CD4-positive, alpha-beta memory T cell (primary cell): ENCODE measurements at places on chromosomes 7 and 10. TPM values are rescaled to one million over a fixed set of nuclear protein-coding genes. Genes with fewer than 3 reads are reported as not detected.

Gene KIAA1217
- total RNA-seq: 0.70 TPM

Gene AUTS2
- 35.2 TPM for total RNA-seq

Gene OPN1SW
- not detected for total RNA-seq

Gene SOSTDC1
- total RNA-seq: not detected

Gene NPSR1
- not detected for total RNA-seq

Gene TMEM225B
- 1.0 TPM for total RNA-seq

Gene MRLN
- total RNA-seq: not detected

- no peaks in the 10 kb centered on the region for H3K27me3 ChIP-seq
- H3K27ac ChIP-seq: no peak overlapping the region
- no peaks in the 10 kb centered on the region for H3K4me1 ChIP-seq
- no peak overlapping the region for H3K4me3 ChIP-seq
- no peak for DNase-seq
- no peaks in the 10 kb centered on the region for H3K36me3 ChIP-seq
These were observed 2.0 kb downstream of the SOSTDC1 start for GRCh38 chr7:16463520-16463919.

DNA sequence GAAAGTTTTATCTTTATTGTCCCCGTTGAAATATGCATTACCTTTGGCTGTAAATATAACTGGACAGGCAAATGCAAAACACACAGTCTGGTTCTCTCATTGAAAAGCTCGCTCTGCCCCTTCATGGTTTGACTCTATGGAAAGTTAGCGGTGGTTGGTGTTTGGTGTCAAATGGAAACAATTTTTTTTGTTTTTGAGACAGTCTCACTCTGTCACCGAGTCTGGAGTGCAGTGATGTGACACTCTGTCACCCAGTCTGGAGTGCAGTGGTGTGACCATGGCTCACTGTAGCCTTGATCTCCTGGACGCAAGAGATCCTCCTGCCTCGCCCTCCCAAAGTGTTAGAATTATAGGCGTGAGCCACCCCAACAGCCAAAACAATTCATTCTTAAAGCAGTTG, 149.7 kb downstream of the LRRC4 start:
- DNase-seq: no peak
- no peak overlapping the region for H3K27ac ChIP-seq
- no peaks in the 10 kb centered on the region for H3K27me3 ChIP-seq
- peaks cover 4% of the 10 kb centered on the region for H3K4me1 ChIP-seq

DNA sequence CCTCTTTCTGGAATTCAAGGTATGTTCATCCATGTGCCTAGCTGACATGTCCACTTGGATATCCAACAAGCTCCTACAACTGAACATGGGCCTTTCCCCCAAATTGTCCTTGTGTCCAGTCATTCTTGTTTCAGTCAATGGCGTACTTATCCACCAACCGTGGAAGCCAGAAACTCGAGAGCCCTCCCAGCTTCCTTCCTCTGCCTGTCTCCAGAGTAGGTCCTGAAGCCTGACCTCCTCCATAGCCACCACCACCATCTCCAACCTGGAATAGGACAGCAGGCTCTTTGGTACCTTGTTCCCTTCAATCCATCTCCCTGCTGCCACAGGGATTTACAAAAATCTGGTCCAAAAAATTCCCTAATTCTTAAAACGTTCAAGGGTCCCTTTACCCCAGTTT, 305.1 kb downstream of the RPS24 start:
- no peaks in the 10 kb centered on the region for H3K36me3 ChIP-seq
- H3K4me3 ChIP-seq: no peak overlapping the region
- no peaks in the 10 kb centered on the region for H3K4me1 ChIP-seq
- no peak for DNase-seq
- no peak overlapping the region for H3K27ac ChIP-seq

DNA sequence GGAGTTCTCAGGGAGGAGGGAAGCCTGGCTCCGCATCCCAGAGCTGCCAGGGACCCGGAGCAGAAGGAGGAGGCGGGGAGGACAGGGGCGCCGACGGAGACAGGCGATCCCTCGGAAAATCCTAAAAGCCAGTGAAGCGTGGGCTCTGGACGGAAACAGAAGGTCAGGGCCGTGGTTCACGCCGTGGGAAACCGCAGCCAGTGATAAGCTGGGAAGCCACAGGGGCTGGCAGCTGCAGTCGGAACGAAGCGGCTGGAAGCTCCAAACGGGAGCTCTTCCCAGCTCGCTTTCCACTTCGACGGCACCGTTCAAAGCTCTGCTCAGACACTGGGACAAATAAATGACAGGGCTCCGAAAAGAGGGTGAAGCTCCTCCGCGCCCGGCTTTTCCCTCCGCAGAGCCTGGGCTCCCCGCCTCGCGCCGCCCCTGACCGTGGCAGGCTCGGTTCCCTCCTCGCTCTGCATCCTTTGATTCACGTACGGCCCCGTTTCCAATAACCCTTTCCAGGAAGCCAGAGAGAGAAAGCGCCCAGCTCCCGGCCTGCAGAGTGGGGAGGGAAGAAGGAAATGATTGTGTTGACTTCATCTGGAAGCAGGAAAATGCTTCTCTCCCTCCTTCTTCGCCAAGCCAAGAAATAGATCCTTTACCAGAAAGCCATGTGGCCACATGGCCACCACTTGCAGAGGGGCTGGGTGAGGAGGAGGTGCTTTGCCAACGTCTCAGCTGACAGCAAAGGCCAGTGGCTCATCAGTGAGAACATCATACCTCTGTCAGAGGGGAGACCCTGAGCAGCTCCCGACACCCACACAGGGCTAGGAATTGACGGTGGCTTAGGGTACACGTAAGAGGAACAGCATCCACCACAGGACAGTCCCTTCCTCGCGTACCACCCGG, 57.4 kb downstream of the ADRB1 start:
- no peaks in the 10 kb centered on the region for H3K36me3 ChIP-seq
- no peak for DNase-seq
- no peak overlapping the region for H3K27ac ChIP-seq
- no peak overlapping the region for H3K4me3 ChIP-seq
- peaks cover 23% of the 10 kb centered on the region for H3K4me1 ChIP-seq

DNA sequence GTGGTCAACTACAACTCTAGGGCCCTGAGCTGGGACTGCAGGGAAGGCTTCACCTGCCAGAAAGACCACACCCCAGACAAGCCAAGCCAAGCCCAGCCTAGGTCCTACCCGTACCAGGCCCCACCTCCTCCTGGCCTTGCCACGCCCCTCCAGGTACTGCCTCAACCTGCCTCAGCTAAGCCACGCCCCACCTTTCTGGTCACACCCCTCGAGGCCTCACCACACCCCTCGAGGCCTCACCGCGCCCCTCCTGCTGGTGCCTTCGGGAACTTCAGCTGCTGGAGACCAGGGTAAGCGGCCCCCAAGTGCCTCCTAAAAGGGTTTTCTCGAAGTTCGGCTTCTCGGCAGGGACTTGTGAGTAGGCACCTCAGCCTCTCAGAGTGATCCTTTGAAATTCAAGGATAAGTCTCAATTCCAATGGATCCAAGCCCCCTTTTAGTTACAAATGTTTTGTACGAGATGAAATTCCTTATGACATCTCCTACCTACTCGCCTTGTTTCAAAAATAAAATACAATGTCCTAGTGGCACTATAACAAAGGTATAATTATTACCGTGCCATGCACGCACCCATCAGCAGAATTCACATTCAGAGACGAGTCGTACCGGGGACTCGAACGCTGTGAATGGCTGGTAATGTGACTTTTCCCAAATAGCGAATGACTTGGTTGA, 171.2 kb downstream of the ARHGAP21 start:
- no peaks in the 10 kb centered on the region for H3K36me3 ChIP-seq
- H3K4me3 ChIP-seq: no peak overlapping the region
- no peaks in the 10 kb centered on the region for H3K27me3 ChIP-seq
- H3K4me1 ChIP-seq: peaks cover 5% of the 10 kb centered on the region
- DNase-seq: no peak

DNA sequence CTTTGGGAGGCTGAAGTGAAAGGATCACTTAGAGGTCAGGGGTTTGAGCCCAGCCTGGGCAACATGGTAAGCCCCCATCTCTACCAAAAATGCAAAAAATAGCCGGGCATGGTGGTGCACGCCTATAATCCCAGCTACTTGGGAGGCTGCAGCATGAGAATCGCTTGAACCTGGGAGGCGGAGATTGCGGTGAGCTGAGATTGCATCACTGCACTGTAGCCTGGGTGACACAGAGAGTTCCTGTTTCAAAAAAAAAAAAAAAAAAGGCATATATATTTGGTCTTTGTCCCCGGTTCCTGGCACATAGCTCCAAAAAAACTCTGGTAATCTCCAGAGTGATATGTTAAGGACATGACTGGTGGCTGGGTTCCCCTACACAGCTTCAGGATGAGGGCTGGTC, 147.3 kb downstream of the SEC23IP start:
- no peaks in the 10 kb centered on the region for H3K36me3 ChIP-seq
- no peak overlapping the region for H3K4me3 ChIP-seq
- H3K27me3 ChIP-seq: no peaks in the 10 kb centered on the region
